Thyroid gland (tissue), 4 donors: ENCODE measurements at places on chromosomes 3 and 15.

DNA sequence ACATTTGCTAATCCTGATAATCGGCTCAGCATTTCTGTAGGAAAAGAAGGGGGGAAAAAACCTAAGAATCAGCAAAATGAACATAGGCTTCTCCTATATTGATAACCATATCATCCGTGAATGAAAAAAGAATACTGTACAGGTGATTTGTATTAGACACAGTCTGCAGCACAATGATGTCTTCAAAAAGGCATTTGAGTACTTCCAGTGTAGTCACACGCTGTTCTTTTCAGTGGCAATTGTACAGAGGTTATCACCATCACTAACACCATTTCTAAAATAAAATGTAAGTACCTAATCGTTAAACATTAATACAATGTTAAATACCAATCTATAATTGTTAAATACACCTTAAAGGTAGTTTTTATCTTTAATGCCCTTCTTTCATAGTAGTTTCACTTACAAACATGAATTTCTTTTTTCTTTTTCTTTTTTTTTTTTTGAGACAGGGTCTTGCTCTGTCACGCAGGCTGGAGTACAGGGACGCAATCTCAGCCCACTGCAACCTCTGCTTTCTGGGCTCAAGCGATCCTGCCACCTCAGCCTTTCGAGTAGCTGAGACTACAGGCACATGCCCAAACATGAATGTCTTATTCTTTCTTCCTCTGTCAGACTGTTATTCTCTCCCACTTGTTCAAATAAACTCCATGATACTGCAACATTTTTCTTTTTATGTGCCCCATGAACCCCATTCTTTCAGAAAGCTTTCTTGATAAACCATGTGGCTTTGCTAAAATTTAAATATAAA lies 18.4 kb downstream of the GOLGB1 start:
- DNase-seq = no peak

- no peak for DNase-seq
Measured at GRCh38 chr3:133857767-133858166, 37.9 kb downstream of the RAB6B start.

GRCh38 chr3:71309886-71310285 lies 273.6 kb downstream of the FOXP1 start:
- no peak for DNase-seq

DNA sequence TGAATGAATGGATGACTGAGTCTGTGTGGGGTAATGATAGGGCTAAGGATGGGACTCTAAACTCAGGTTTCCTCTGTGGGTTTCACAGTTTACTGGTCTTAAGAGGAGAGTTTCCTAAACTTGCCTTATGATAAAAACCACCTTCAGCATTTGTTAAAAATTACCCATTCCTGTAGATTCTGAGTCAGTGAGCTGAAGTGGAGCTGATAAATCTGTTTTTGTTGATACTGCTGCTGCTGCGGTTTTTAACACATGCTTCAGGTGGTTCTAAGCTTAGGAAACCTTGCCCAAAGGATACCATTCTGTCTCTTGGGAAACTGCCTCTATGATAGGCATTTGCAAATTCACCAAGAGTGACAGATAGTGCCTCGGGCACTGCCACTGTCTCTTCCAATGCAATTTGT lies 52.6 kb downstream of the MECOM start:
- no peak for DNase-seq

GRCh38 chr3:149534671-149535332 lies 60.3 kb downstream of the TM4SF4 start:
- DNase-seq = peak; percentile 85

- no peak for DNase-seq
Measured at GRCh38 chr3:109178708-109179107, 42.2 kb downstream of the C3orf85 start.
